ENCODE measurements at places on chromosomes 2 and 18.

DNA sequence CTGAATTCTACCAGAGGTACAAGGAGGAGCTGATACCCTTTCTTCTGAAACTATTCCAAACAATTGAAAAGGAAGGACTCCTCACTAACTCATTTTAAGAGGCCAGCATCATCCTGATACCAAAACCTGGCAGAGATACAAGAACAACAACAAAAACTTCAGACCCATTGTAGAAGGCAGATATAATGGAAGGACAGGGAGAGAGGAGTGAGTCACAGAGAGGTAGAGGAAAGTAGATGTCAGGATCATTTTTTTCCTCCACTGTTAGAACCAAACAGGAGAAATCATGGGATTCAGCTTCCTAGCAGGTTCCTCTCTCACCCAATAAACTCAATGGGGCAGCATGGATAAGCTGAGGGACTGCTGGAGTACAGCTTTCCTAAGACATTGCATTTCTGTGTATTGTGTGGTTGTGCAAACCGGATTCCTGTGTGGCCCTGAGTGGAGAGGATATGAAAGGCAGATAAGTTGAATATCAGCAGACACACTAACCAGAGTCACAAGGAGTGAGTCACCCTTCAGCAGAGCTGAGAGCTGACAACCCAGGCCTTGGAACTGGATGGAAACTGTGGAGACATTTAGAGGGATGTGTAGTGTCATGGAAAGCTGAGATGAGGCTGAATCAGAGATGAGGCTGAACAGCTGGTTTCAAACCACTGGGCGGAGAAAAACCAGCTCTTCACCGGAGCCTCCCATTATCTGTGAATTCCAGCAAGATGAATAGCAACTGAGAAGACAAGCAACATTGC is 60.9 kb upstream of the MMADHC start:
- DNase-seq = no peak

GRCh38 chr2:183709829-183710228 is 585.6 kb downstream of the NUP35 start:
- no peak for DNase-seq

DNA sequence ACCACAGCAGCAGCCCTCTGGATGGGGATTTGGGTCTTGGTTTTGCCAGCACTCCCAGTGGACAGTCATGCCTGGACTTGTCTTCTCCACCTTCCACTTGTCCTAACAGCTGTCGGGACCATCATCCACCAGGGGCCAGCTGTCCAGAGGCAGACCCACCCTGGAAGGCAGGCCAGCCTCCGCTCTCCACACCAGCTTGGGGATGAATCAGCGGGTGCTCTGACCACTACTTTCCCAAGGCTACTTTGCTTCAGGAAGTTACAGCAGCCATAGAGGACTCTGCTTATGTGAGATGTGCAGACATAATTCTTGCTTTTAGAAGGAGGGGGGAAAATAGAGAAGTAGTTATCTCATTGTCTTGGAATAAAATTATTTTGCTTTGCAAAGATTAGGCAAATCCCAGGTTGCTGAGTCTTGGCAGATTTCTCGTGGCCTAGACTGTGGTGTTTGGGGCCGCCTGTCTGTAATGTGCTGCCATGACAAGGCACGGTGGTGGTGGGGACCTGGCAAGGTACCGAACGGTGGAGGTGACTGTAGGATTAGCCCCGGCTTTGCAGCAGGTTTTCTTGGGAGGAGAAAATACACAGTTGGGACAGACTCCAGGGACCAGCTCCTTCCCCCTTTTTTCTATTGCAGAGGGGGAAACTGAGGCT is 148.7 kb downstream of the AGAP1 start:
- no peak for DNase-seq

GRCh38 chr18:75358928-75359327 is 68.6 kb downstream of the SMIM21 start:
- DNase-seq = no peak

- no peak for DNase-seq
Observed at GRCh38 chr2:11530864-11531465, 2.9 kb upstream of the GREB1 start.

GRCh38 chr2:76298041-76298440 is 587.3 kb upstream of the GCFC2 start:
- DNase-seq = no peak

DNA sequence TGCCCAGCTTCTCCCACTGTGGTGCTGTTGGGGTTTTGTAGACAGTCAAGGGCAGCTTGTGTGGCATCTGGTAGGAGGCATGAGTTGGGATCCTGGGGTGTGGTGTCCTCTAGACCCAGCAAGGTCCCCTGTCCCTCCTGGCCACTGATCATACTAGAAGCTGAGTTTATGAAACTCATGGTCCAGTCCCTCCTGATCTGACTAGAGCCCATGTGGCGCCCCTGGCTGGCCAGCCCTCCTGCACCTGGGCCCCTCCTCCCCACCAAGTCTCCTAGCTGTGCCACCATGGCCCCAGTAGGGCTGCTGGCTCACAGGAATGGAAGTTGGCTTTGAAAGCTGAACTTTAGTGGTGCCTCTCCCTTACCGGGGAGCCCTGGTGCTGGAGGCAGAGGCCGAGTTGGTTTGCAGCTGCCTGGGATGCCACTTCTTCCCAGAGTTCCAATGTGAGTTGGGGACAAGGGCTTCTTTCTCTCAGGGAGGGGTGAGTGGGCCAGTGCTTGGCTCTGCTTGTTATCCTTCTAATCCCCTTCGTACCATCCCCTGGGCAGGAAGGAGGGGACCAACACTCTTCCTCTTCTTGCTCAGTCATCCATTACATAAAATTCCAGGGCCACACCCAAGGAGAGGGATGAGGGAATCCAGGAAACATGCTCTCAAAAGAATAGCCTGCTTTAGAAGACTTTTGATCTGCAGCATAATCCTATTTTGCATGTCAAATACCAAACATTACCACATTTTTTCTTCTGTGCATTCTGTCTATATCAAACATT is 37.5 kb upstream of the HAAO start:
- DNase-seq = no peak

DNA sequence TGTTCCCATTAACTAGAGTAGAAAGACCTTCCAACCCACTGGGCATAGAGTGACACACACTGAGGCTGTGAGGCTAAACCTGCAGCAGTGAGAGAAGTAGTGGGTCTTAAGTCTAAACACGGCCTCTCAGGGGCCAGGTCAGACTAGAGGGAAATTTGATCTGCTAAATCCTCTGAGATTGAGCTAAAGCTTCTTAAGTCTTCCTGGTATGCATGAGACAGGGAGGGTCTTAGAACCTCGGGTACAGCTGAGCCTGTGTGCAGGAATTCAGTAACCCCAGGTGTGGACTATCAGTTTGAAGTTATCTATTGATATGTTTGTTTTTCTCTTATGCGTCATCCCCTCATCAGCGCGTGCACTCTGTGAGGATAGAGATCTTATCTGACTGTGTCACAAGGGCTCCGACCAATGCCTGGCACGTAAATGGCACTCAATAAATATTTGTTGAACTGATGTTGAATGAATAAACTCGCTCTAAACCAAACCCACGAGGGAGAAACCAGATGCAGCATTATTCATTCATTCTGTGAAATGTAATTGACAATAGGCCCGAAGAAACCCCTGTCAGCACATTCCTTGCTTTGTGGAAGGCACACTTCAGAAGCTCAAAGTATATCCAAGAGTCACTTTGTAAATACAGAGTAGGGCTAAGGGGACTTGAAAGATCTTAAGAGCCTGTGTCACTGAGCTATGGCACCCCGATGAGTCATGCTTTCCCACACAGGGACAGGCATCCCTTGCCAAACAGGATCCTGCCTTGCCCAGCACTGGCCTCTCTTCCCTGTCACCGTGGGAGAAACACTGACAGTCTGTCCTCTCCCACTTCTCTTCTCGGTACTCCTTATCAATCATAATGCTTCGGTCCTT is 21.7 kb upstream of the RAB10 start:
- DNase-seq = no peak

GRCh38 chr2:225788571-225789094 is 389.1 kb downstream of the NYAP2 start:
- no peak for DNase-seq

DNA sequence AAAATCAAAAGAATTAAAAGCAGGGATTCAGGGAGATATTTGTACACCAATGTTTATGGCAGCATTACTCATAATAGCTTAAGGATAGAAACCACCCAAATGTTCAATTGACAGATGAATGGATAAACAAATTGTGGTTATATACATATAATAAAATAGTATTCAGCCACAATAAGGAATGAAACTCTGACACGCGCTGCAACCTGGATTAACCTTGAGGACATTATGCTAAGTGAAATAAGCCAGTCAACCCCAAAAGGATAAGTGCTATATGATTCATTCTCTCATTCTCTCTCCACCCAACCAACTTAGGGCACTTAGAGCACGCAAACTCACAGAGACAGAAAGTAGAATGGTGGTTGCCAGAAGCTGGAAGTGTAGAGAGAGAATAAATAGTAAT is 216.8 kb upstream of the SLC14A2 start:
- no peak for DNase-seq

- DNase-seq = no peak
Observed at GRCh38 chr2:240603846-240604245, 17.3 kb downstream of the CAPN10 start.

DNA sequence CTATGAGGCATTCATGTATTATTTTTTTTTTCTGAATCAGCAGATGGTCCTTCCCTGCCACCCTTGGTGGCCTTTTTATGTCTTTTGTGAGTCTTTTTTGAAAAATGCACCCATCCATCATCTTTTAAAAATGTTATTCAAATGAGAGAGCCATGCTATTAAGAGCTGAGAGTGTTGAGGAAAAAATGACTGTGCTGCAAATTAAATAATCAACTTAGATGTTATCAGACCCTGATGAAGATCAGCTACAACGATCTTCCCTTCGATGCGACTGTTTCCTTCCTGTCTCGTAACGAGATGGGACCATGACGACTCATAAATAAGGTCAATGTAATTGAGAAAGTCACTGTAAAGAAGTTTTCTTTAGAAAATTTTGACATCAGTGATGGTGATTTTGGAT is 44.4 kb downstream of the TRIB2 start:
- no peak for DNase-seq

DNA sequence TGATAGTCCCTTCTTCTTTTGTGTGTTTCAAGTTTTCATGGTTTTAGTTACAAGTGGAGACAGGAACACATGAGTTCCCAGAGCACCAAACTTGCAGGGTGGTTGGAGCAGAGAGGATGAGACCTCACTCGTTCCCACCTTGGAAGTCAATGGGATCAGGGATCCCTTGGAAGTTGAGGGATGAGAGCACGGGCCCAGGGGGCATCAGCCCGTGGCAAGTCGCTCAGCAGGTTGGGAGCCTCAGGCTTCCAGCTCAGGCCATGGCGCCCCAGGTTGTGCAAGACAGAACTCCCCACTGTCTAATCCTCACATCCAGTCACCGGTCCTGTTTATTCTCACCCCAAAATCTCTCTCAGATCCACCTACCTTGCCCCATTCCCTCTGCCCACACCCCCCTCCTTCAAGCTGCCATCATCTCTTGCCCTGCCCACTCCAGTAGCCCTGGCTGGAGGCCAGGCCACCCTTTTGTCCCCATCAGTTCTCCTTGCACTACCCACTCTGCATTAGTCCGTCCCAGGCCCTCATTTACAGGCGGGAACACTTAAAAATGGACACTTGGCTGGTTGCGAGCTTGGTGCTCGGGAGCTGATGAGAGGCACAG is 37.6 kb upstream of the FOSL2 start:
- no peak for DNase-seq

- no peak for DNase-seq
Observed at GRCh38 chr2:237281836-237282306, 132.1 kb downstream of the COL6A3 start.

- DNase-seq = no peak
Observed at GRCh38 chr2:69612200-69612599, 31.3 kb downstream of the AAK1 start.

GRCh38 chr2:105886687-105887086 is 142.0 kb downstream of the NCK2 start:
- DNase-seq = no peak

GRCh38 chr2:7598402-7598801 is 681.2 kb downstream of the RNF144A start:
- no peak for DNase-seq

DNA sequence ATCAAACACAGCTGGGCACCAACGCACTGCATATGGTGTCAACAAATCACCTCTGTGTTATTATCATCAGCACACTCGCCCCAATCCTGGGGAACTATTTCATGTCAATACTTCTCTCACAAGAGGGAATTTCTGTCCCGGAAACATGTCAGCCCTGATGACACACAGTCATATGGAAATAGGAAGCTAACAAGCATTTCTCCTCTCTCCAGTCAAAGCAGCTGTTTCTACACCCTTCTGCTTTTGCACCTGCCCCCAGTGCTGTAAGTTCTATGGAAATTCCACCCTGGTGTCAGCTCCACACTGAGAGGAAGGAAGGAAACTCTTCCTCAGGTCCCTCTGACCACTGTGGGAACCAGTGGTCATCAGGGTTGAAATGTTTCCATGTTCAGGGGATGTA is 447.6 kb upstream of the ID2 start:
- DNase-seq = no peak

- no peak for DNase-seq
Observed at GRCh38 chr2:28002181-28002580, 111.7 kb downstream of the BABAM2 start.

DNA sequence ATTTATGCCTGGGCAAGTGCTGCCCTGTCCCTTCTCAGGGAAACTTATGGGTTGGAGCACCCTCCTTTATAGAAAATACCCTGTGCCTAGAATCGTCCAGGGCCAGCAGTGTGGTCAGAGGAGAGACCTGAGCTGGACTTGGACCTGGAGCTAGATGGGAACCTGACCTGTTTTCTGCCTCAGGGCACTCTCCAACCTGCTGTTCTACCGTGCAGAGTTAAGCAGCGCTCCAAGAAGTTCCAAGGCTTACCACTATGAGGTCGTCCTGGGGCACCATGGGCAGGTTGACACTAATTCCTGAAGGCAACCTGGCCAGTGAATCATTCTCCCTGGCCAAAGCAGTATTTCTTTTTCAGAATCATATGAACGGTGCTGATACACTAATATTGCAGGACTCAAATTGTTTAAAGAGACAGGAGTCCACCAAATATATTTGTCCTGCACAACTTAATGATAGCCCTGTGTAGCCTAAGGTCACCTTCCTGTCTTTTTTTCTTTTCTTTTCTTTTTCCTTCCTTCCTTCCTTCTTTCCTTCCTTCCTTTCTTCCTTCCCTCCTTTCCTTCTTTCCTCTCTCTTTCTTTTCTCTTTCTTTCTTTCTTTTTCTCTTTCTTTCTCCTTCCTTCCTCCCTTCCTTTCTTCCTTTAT is 455.4 kb upstream of the HNMT start:
- DNase-seq = no peak

GRCh38 chr2:44744961-44745892 is 196.3 kb upstream of the SIX3 start:
- DNase-seq = no peak
